ENCODE measurements at places on chromosomes 2 and 18.
A peak's percentile ranks its signal among the peaks of the same experiment; 100 is the strongest.

DNA sequence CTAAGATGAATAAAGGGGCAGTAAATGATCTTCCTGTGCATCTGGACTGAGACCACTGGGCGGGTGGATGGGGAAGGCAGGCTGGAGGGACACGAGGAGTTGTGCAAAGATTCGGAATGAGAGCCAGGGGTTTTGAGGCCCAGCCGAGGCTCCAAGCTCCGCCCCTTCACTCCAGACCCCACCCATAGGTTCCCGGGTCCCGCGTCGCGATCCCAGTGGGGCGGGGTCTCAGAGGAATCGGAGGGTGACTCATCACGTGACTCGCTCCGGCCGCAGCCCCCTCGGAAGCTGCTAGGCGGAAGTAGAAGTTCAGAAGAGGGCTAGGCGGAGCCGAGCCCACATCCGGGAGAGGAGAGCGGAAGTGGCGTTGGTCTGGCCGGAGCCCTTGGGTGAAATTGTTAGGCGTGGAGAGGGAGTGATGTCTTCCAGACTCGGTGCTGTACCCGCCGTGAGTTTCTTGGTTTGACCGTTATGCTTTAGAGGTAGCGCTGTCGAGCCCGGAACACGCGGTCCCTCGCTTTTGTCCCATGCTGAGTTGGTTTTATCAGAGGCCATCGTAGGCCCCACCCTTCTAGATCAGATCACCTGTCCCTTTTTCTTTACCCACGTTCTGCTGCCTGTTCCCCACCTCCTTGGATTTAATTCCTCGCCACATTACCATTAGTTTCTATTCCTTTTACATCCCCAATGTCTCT, at the start of gene ZNF512:
ZNF512 (plus strand) TSS at position 348 of the 695 bp plus-strand sequence; CDS start at position 419, 71 bp downstream.
- DNase-seq, result peak; percentile 69

GRCh38 chr2:220499225-220499624, 871.8 kb downstream of the SLC4A3 start:
- DNase-seq, result no peak

DNA sequence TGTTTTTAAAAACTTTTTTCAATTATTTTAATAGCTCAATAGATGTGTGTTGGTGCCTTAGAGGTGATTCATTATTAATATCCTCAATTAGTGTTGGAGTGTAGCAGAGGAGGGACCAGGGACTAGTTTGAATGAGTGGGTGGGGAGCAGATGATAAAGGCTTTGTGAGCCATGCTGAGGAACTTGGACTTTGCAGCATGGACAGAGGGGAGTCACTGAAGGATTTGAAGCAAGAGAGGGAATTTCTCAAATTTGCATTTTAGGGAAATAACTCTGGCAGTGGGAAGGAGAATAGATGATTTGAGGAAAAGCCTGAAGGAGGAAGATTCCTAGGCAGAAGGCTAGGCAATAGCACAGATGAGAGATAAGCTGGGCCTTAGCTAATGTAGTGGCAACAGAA, 42.3 kb upstream of the RMND5A start:
- no peak for DNase-seq

- peak; percentile 53 for DNase-seq
Measured at GRCh38 chr2:8049851-8050571, 631.8 kb upstream of the ID2 start.

DNA sequence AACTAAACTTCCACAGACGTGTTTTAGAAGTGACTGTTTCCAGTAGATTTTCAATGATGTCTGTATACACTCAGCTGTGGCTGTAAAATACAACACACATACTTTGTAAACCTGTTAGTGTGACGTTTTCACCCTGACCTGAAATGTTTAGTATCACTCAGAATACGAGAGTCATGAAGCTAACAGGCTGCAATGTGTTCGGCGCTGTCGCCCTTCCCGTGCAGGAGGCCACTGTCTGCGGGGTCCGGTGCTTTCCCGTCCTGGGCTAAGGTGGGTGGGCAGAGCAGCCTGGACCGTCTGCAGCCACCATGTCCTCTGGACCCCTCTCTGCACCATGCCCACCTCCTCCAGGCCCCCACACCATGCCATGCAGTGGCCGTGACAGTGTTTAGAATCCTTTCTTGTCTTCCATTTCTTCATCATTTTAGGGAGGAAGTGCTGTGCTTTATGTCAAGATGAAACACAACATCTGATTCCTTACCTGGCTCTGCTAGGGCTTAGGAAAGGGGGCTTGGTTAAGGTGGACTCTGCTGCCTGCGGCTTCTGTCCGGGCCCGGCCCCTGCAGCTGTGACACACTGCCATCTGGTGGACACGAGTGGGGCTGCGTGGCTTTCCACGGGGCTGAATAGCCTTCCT, 53.8 kb upstream of the RBM44 start:
- DNase-seq, result peak; percentile 67

- DNase-seq, result no peak
Measured at GRCh38 chr2:172434821-172435605, 7.6 kb downstream of the ITGA6 start.

DNA sequence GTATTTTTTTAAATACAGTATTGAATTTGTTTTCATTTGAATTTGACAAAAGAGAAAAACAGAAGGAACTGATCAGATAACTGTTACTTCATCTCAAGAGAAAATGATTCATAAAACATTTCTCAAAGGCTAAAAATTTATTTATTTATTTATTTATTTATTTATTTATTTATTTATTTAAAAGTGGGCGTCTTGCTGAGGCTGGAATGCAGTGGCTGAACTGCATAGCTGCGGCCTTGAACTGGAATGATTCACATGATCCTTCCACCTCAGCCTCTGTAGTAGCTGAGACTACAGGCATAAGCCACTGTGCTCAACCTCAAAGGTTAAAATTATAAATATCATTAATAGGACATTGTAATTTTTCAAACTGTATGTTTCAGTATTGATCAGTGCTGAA, 4.5 kb upstream of the PUM2 start:
- no peak for DNase-seq

DNA sequence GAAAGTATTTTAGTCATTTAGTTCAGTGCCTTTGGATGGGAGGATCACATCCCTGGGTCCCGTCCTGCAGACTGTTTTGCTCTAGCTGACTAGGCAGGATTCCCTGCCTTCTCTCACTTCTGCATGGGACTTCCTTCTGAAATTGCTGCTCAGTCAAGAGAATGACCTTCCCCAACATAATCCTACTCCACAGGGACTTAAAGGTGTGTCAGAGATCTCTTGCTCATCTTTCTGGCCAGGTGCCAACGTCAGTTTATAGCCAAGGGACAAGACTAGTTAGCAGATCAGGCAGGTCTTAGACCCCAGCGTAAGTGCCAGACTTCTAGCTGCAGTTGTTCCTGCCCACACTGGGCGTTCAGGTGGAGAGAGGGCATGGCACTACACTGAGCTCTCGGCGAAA, 9.5 kb upstream of the IL1B start:
- no peak for DNase-seq

GRCh38 chr2:152559008-152559407, 158.3 kb downstream of the PRPF40A start:
- DNase-seq, result no peak

DNA sequence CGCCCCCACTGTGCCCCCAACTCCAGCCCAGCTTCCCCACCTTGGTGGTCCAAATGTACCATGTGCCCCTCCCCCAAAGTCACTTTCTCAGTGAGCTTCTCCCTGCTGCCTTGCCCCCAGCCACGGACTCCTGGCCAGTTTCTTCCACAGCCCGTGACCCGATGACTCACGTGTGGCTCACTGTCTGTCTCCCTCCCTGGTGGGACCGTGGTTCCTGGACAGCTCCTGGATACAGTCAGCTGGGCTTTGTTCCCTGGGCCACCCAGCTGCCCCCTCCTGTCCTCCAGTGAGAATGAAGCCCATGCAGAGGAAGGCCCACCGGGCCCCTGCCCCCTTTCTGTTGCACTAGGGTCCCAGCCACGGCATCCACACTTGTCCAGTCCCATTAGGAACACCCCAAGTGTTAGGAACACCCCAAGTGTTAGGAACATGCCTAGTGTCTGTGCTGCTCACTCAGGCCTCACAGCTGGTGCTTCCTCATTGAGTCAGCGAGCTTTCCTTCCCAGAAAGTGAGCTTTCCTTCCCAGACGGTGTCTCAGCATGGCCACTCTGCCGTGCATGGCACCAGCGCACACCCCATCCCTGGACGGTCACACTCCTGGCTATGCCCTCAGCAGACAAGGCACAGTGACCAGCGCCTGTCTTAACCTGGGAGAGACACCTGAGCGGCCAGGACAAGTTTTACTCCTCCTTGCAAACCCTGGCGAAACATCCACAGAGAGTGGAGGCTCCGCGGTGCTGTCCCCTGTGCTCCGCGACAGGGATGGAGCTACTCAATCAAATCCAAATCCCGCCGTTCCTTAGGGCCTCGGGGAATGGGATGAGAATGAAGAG, 44.8 kb upstream of the CTDP1 start:
- DNase-seq, result no peak

DNA sequence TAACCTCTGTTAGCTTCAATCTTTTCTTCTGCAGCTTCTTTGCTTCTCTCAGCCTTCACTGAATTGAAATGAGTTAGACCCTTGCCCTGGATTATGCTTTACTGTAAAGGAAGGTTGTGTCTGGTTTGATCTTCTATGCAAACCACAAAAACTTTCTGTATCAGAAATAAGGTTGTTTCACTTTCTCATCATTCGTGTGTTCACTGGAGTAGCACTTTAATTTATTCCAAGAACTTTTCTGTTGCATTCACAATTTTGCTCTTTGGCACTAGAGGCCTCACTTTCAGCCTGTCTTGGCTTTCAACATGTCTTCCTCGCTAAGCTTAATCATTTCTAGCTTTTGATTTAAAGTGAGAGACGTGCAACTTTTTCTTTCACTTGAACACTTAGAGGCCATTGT, 365.3 kb downstream of the TDRD15 start:
- no peak for DNase-seq

GRCh38 chr2:65057391-65058052, 1.3 kb downstream of the CEP68 start:
- DNase-seq, result peak; percentile 43

DNA sequence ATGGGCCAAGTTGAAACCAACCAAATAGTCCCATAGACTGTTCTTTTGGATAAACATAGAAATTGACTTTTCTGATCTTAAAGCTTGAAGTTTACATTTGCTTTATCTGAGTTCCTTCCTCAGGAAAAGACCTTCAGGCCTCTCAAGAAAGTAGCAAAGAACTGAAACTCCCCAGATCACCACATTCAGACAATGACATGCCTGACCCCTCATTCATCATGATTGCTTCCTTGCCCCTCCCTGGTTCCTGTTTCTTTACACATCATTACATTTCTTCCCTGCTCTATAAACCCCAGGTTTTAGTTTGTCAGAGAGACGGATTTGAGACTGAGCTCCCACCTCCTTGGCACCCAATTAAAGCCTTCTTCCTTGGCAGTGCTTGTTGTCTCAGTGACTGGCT, 83.6 kb upstream of the ST3GAL5 start:
- DNase-seq, result no peak

GRCh38 chr2:197498235-197498936, 1.3 kb downstream of the HSPD1 start:
- no peak for DNase-seq

GRCh38 chr2:43540021-43540779, 55.6 kb downstream of the THADA start:
- no peak for DNase-seq

DNA sequence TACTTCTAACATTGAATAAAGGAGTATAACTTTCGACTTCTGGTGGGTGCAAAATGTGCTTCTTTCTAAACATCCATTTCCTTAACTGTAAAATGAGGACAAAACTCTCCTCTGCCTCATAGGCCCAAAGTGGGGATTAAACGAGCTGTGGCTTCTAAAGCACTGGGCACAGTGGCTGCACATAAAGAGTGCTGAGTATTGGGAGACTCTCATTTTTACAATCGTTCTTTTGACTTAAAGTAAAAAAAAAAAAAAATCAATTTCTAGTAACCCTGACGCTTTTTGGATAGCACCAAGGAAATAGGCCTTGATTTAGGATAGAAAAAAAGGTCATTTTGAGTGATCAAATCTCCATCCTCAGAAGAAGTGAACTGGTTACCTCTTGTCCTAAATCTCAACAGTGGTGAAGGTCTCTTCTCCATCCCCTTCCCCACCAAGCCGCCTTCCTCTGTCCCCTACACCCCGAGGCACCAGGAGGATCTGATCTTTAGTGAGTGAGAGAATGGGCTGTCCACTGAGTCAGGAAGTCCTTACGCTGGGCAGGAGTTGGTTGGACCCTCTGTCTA, 161.6 kb downstream of the DDX1 start:
- no peak for DNase-seq

GRCh38 chr2:37472959-37473358, 128.5 kb downstream of the QPCT start:
- no peak for DNase-seq

DNA sequence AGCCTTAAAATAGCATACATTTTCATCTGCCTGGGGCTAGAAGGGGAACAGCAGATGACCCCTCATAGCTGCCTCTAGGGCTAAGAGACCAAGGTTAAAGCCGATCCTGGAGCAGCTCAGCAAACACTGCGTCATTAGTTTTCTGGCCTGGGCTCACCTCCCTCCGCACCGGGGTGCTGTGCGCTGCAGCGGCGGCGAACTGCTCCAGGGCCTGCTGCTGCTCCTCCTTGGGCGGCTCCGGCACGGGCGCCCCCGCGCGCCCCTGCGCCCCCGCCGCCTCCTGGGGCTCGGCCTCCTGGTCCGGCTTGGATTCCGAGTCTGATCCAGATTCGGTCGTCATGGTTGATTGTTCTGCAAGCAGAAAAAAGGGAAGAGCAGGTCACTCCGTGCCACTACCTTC, 55.0 kb downstream of the EPB41L3 start:
- no peak for DNase-seq

DNA sequence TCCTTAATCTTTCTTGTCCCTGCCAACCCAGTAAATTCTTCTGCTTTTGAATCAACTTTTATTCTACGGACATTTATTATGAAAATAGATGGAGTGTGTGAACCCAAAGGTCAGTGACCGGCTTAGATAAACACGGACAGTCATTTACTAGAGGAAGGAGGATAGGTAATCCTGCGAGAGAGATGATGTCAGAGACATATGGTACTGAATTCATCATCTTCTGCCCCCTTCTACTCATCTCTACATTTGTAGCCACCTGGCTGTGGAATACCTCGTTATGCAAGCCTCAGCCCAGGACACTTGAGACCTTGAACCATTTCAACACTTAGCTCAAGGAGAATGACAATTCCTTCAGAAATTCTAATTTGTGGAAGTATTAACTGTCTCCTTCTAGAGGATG, 443.6 kb downstream of the TDRD15 start:
- no peak for DNase-seq

- no peak for DNase-seq
Measured at GRCh38 chr2:7031547-7032245, 114.5 kb downstream of the RNF144A start.

DNA sequence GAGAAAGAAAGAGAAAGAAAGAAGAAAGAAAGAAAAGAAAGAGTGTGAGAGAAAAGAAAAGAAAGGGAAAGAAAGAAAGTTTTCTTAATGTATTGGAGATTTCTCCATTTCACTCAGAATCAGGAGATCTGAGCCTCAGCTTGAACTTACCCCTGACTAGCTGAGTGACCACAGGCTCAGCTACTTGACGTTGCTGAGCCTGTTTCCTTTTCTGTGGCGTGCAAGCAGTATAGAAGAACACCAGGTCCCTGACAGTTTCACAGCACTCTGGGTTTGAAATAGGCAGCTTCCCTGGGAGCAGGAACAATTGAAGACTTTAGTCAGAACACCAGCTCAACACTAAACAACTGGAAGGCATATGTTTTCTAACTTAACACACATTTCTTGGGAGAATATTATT, 44.7 kb downstream of the MARCO start:
- DNase-seq, result no peak

- no peak for DNase-seq
Measured at GRCh38 chr18:37282386-37283037, 283.1 kb downstream of the CELF4 start.

- DNase-seq, result no peak
Measured at GRCh38 chr2:190846746-190847145, 33.9 kb upstream of the GLS start.

GRCh38 chr2:42999856-43000241, 207.5 kb upstream of the HAAO start:
- DNase-seq, result no peak

- DNase-seq, result no peak
Measured at GRCh38 chr18:32308493-32309120, 118.8 kb downstream of the MEP1B start.

Measured in activated CD4-positive, alpha-beta T cell treated with anti-CD3 and anti-CD28 coated beads for 24 hours (primary cell).